ENCODE measurements at places on chromosomes 7 and 10.

- no peak for DNase-seq
These were observed 118.4 kb downstream of the PLPP4 start for GRCh38 chr10:120575411-120575810.

DNA sequence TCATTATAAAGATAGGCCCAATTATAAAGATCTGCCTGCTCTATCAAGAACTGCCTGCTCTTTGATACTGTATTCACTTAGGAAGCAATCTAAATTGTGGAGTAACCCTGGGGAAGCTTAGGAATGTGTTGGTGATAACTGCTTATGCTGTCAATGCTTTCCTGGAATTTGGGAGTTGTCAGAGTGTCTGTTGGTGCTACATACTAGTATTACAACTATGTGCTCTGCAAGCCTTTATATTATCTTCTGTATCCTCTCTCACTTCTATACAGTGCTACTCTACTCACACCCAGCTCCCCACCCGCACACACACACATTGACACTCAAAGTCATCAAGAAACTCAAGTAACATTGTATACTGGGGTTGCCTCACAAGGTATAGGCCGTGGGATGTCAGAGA is 6.1 kb downstream of the ZNF277 start:
- no peak for DNase-seq

DNA sequence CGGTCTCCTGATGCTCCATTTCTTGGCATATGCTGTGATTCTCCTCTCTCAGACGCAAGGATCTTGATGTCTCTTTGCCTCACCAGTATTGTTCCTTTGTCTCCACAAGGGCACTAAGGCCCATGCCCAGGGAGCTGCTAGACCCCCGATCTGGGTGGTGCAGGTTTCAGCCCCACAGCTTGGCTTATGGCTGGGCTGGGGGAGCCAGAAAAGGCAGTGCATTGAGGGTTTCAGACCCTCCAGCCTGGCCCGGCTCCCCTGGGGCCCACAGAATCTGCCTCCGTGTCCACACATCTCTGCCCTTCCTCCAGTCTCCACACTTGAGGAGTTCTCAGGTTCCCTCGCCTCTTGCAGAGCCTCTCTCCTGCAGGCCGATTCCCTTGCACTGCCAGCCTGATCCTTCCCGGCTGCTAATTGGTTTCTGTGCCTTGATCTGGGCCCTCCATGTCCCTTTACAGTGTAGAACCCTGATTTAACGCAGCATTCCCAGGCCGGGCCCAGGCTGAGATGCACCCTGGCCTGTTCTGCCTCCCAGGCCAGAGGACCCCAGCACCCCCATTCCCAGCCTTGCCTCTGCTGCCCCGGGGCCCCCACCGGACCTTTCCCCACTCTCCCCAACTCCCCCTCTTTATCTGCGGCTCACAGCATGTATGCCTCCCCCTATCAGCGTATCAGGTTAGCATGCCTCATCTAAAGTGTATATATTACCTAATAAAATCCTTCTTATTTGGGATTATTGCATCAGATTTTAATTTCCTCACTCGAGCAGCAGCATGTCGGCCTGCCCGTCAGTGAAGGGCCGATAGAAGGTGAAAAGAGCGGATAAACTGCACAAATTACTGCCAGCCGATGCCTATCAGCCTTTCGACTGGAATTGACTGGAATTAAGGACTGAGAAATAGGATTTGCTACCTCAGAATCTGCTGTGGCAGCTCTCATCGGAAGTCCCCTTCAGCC is 145.7 kb downstream of the C10orf105 start:
- DNase-seq = no peak

DNA sequence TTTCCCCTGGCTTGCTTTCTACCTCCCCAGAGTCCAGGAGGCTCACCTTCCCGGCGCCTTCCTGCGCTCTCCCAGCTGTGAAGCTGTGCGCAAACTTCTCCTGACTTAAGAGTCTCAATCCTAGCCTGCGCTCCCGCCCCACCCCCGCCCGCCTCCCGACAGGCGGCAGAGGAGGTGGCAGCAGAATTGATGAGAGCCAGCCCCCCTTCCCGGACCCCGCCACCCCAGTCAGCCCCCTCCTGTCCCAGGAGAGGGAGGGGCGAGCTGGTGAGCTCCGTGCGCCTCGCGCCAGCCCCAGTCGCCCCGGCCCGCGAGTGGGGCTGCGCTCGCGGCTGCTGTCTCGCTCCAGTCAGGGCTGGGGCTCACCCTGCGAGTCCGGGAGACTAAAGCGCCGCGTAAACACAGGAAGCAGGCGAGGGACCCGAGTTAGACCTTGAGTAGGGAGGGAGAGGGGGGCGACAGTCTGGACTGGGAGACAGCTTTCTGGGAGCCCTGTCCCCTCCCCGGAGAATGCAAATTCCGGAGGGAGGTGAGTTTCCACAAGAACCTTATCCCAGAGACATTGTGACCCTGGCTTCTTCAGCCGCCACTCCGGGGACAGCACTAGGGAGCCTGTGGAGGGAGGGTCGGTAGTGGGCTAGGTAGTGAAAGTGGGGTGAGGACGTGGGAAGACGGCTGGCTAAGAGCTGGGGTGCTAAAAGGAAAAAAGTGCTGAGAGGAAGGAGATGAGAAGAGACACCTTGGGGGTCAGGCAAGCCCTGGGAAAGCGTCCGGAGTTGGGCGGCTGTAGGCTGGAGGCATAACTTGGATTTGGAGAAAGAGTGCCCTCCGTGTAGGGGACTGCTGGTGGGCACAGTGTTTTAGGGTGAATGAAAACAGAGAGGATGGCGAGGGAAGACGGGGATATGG is at the start of gene CALCR:
TSS of gene CALCR (minus strand) at position 79 of the 909 bp plus-strand sequence. CDS start 87,743 bp downstream, outside the sequence.
- DNase-seq = no peak

- DNase-seq = no peak
These were observed 340.0 kb downstream of the ELMO1 start for GRCh38 chr7:37108615-37109014.

DNA sequence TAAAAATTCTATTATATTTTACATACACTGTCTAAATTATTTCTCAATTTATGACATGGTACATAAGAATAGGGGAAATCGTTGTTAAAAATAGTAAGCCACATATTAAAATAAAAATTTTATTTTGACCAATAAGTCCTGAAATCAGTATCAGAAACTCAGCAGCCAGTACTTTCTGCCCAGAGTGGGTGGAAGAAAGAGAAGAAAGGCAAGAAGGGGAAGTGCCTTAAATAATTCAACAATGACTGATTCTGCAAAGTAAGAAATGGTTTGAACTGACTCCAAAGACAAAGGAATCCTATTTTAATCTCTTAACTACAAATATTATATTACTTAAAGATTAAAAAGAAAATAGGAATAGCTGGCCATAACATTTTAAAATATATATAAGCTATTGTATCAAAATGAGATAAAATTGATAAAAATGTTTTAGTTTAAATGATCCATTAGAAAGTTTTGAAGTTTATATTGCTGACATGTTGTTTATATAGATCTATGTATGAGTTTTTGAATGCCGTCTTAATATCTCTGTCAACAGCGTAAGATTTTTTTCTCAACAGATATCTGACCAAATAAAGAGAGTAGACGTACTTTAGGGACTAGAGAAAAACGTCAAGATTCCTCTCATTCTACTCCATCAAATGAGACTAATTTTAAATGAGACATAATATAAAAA is 30.2 kb upstream of the NRCAM start:
- DNase-seq = no peak

GRCh38 chr10:73965890-73966768 is 31.8 kb upstream of the VCL start:
- no peak for DNase-seq

GRCh38 chr7:41002741-41003610 is 699.9 kb downstream of the INHBA start:
- no peak for DNase-seq

GRCh38 chr7:111783854-111784253 is 221.6 kb upstream of the IMMP2L start:
- DNase-seq = no peak

GRCh38 chr7:26372704-26373103 is 81.0 kb downstream of the SNX10 start:
- DNase-seq = no peak

- DNase-seq = no peak
These were observed 29.9 kb downstream of the SEC61G start for GRCh38 chr7:54729107-54729506.

- no peak for DNase-seq
These were observed 83.9 kb upstream of the PAX2 start for GRCh38 chr10:100661520-100661919.

- DNase-seq = no peak
These were observed 751.4 kb upstream of the GALNT17 start for GRCh38 chr7:70380421-70381015.
